Colonic mucosa (tissue), 4 donors: ENCODE measurements at places on chromosomes 11 and 22. TPM values are rescaled to one million over a fixed set of nuclear protein-coding genes. Genes with fewer than 3 reads are reported as not detected.

The SLC29A2 gene
- total RNA-seq, result 20.2 TPM

The C22orf31 gene
- total RNA-seq, result 0.32 TPM

The GRM5 gene
- total RNA-seq, result not detected

The PARVG gene
- total RNA-seq, result 4.1 TPM

The ART1 gene
- not detected for total RNA-seq

The APOA5 gene
- 0.20 TPM for total RNA-seq

The SERHL2 gene
- total RNA-seq, result 1.7 TPM

The MLC1 gene
- not detected for total RNA-seq

The GDPD4 gene
- not detected for total RNA-seq

The CARD10 gene
- total RNA-seq, result 60.5 TPM

The GGT1 gene
- 16.8 TPM for total RNA-seq

The PANX3 gene
- total RNA-seq, result not detected

The MS4A12 gene
- total RNA-seq, result 445 TPM

The DDI1 gene
- not detected for total RNA-seq

The AGBL2 gene
- total RNA-seq, result 2.2 TPM

The TMPRSS6 gene
- total RNA-seq, result 0.10 TPM

The PAMR1 gene
- total RNA-seq, result 4.7 TPM

The EIF4G2 gene
- total RNA-seq, result 1,073 TPM

The POLA2 gene
- total RNA-seq, result 28.0 TPM

The GLB1L2 gene
- 27.2 TPM for total RNA-seq

The AMPD3 gene
- total RNA-seq, result 9.7 TPM

The C22orf42 gene
- not detected for total RNA-seq

The UVRAG gene
- 13.7 TPM for total RNA-seq

The TRIM21 gene
- total RNA-seq, result 25.8 TPM

The SLC3A2 gene
- 116 TPM for total RNA-seq

The NXPE4 gene
- total RNA-seq, result 95.2 TPM

The APOL5 gene
- not detected for total RNA-seq

The PKP3 gene
- 167 TPM for total RNA-seq

The KCTD14 gene
- 19.7 TPM for total RNA-seq

The CRYBB2 gene
- total RNA-seq, result not detected

The CNGA4 gene
- total RNA-seq, result not detected

The P2RY6 gene
- total RNA-seq, result 0.91 TPM

The MYEOV gene
- total RNA-seq, result 8.2 TPM

The SCGB1C1 gene
- not detected for total RNA-seq

The SAA4 gene
- total RNA-seq, result not detected

The MRGPRG gene
- total RNA-seq, result not detected

The MS4A7 gene
- 12.6 TPM for total RNA-seq

The SMC1B gene
- 0.15 TPM for total RNA-seq

The AAMDC gene
- total RNA-seq, result 20.0 TPM
